A549 treated with GW870086 at 1 μM for 4 hours (cell line): ENCODE measurements at places on chromosomes 3 and 15. TPM values are rescaled to one million over a fixed set of nuclear protein-coding genes. Genes with fewer than 3 reads are reported as not detected.

The FAM107A gene
- 0.08 to 0.21 TPM (median 0.13 TPM) in 5 replicates for total RNA-seq

The ERC2 gene
- not detected in 5 replicates for total RNA-seq

The CACNA2D2 gene
- 0.42 to 0.66 TPM (median 0.53 TPM) in 5 replicates for total RNA-seq

The RARRES1 gene
- 7.6 to 13.8 TPM (median 10.2 TPM) in 5 replicates for total RNA-seq

The CX3CR1 gene
- 0.03 to 0.08 TPM (median 0.05 TPM) in 3 of 5 replicates, not detected in the others for total RNA-seq

The ISLR gene
- 0.33 to 0.60 TPM (median 0.43 TPM) in 5 replicates for total RNA-seq

The CYP8B1 gene
- not detected in 5 replicates for total RNA-seq

The GAP43 gene
- total RNA-seq = 0.09 to 0.10 TPM in 2 of 5 replicates, not detected in the others

The LCMT2 gene
- 6.1 to 7.7 TPM (median 6.7 TPM) in 5 replicates for total RNA-seq

The TRH gene
- total RNA-seq = not detected in 5 replicates

The KNL1 gene
- total RNA-seq = 4.2 to 8.1 TPM (median 6.9 TPM) in 5 replicates

The IGF1R gene
- 39.1 to 53.3 TPM (median 52.2 TPM) in 5 replicates for total RNA-seq

The PLSCR2 gene
- not detected in 5 replicates for total RNA-seq

The SLCO3A1 gene
- total RNA-seq = 20.0 to 25.6 TPM (median 22.9 TPM) in 5 replicates

The GRAMD2A gene
- 0.07 to 0.21 TPM (median 0.17 TPM) in 3 of 5 replicates, not detected in the others for total RNA-seq

The CCR8 gene
- not detected in 5 replicates for total RNA-seq

The HTR3E gene
- total RNA-seq = not detected in 5 replicates

The XCR1 gene
- total RNA-seq = not detected in 5 replicates
